ENCODE measurements at places on chromosomes 5 and 9. TPM values are rescaled to one million over a fixed set of nuclear protein-coding genes. Genes with fewer than 3 reads are reported as not detected.

GRCh38 chr9:115202960-115203751 is 85.2 kb upstream of the TNC start:
- H3K27ac ChIP-seq = no peak overlapping the region
- H3K36me3 ChIP-seq = no peaks in the 10 kb centered on the region
- H3K4me3 ChIP-seq = no peak overlapping the region
- no peak for DNase-seq
- no peaks in the 10 kb centered on the region for H3K27me3 ChIP-seq
- H3K4me1 ChIP-seq = no peaks in the 10 kb centered on the region

GRCh38 chr5:144864118-144864517 is 693.4 kb downstream of the KCTD16 start:
- H3K36me3 ChIP-seq = no peaks in the 10 kb centered on the region
- no peak overlapping the region for H3K4me3 ChIP-seq
- H3K4me1 ChIP-seq = no peaks in the 10 kb centered on the region

- H3K27me3 ChIP-seq = no peaks in the 10 kb centered on the region
- no peak overlapping the region for H3K27ac ChIP-seq
- no peak overlapping the region for H3K4me3 ChIP-seq
- no peak for DNase-seq
These were observed 843.8 kb downstream of the DTWD2 start for GRCh38 chr5:118144540-118144939.

DNA sequence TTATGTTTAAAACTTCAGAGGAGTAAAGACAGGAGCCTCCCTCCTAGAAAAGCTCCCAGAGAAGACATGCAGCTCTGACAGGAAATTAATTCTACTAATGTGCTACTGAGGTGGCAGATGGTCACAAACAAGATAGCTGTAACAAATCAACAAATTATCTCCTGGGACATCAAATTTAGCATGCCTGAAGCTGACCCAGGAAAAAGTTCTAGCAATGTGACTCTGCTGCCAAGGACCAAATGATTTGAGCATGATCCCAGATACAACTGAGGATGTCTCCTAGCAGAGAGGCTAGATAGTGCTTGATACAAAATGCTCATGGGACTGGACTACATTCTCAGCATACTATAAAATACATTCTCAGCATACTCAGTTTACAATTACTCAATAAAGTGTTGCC is 413.5 kb upstream of the SMC2 start:
- H3K36me3 ChIP-seq = no peaks in the 10 kb centered on the region
- H3K27me3 ChIP-seq = no peaks in the 10 kb centered on the region
- no peak overlapping the region for H3K4me3 ChIP-seq
- DNase-seq = no peak
- H3K4me1 ChIP-seq = no peaks in the 10 kb centered on the region

- H3K4me3 ChIP-seq = no peak overlapping the region
- no peaks in the 10 kb centered on the region for H3K4me1 ChIP-seq
- H3K27me3 ChIP-seq = no peaks in the 10 kb centered on the region
- no peak overlapping the region for H3K27ac ChIP-seq
- DNase-seq = no peak
These were observed 342.7 kb upstream of the RIOK2 start for GRCh38 chr5:97525780-97526179.

EQTN gene
- not detected for total RNA-seq

- no peaks in the 10 kb centered on the region for H3K27me3 ChIP-seq
- H3K4me3 ChIP-seq = no peak overlapping the region
These were observed 125.4 kb upstream of the SLC30A5 start for GRCh38 chr5:68968429-68968828.

PDE6A gene
- not detected for total RNA-seq

- no peak for DNase-seq
- no peaks in the 10 kb centered on the region for H3K27me3 ChIP-seq
- no peak overlapping the region for H3K27ac ChIP-seq
- peaks cover 14% of the 10 kb centered on the region for H3K4me1 ChIP-seq
- H3K4me3 ChIP-seq = no peak overlapping the region
These were observed 39.2 kb upstream of the RAB3C start for GRCh38 chr5:58543723-58544122.

DNA sequence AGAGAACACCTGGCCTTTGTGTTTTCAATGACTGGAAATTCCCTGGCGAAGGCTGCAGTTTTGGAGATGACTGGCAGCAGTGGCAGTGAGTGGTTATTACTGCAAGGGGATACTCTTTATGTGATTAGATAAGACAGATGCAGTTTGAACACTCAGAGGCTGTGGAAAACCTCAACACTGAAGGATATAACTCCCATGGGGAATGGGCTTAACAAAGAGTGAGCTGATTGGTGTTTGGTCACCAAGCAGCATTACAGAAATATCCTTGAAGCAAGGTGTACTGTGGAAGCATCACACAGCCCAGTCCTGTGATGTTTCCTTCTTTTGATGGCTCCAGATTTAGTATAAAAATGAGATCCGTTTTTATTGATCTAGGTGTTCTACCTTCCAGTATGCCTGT is 490.7 kb upstream of the PTPRD start:
- no peak for DNase-seq
- H3K4me1 ChIP-seq = no peaks in the 10 kb centered on the region
- H3K4me3 ChIP-seq = no peak overlapping the region
- no peak overlapping the region for H3K27ac ChIP-seq
- no peaks in the 10 kb centered on the region for H3K27me3 ChIP-seq

SLC6A18 gene
- total RNA-seq = not detected

DNA sequence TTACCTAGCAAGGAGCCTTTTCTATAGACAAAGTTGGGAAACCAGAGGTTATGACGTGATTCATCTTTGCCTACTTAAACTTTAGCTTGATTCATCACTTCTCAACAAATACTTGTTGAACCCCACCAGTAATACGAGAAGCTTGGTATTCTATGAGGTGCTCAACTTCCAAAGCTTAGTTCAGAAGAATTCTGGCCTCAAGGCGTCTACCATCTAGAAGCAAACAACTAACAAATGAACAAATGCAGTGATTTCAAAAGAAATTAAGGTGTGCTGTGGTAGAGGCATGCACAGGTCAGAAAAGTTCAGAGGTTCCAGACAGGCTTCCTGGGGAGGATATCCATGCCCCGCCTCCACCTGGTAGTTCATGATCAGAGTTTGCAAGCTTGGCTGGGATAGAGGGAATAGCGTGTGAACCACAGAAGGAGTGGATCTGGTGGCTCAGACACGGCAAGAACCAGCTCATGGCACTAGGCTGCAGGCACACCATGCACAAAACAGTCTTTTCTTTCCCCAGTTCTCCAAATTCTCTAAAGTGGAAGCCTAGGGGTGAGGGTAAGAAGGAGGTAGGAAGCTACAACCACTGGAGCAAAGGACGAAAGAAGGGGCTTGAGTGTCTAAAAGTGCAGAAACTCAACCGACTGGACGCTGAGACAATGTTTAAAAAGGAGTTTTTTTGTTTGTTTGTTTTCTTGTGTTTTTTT is 473.0 kb downstream of the RAB3C start:
- no peak overlapping the region for H3K27ac ChIP-seq
- H3K4me3 ChIP-seq = no peak overlapping the region

GABRG2 gene
- total RNA-seq = not detected

DNA sequence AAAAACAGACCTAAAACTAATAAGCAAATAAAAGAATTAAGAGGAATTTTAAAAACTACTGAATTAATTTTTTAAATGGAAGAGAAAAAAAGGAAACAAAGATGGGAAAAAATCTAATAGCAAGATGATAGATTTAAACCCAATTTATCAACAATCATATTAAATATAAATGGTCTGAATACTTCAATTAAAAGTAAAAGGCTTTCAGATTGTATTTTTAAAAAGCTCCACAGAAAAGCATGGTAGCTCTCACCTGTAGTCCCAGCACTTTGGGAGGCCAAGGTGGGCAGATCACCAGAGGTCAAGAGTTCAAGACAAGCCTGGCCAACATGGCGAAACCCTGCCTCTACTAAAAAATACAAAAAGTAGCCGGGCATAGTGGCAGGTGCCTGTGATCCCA is 11.3 kb upstream of the TSLP start:
- no peaks in the 10 kb centered on the region for H3K36me3 ChIP-seq
- H3K4me3 ChIP-seq = no peak overlapping the region
- no peak overlapping the region for H3K27ac ChIP-seq
- no peaks in the 10 kb centered on the region for H3K27me3 ChIP-seq

- DNase-seq = no peak
- H3K4me1 ChIP-seq = no peaks in the 10 kb centered on the region
- H3K4me3 ChIP-seq = no peak overlapping the region
- no peak overlapping the region for H3K27ac ChIP-seq
These were observed 111.7 kb upstream of the CXCL14 start for GRCh38 chr5:135690466-135690865.

GRCh38 chr5:12777342-12777741 is 873.1 kb upstream of the CTNND2 start:
- DNase-seq = no peak
- H3K27ac ChIP-seq = no peak overlapping the region
- H3K27me3 ChIP-seq = no peaks in the 10 kb centered on the region
- no peaks in the 10 kb centered on the region for H3K36me3 ChIP-seq
- no peak overlapping the region for H3K4me3 ChIP-seq
- no peaks in the 10 kb centered on the region for H3K4me1 ChIP-seq

SMIM33 gene
- not detected for total RNA-seq

GRCh38 chr5:172223901-172224873 is 30.2 kb downstream of the EFCAB9 start:
- H3K27me3 ChIP-seq = no peaks in the 10 kb centered on the region
- H3K36me3 ChIP-seq = peaks cover 33% of the 10 kb centered on the region
- H3K27ac ChIP-seq = no peak overlapping the region
- no peak for DNase-seq
- H3K4me1 ChIP-seq = no peaks in the 10 kb centered on the region
- no peak overlapping the region for H3K4me3 ChIP-seq

PCDHGA11 gene
- 3.2 TPM for total RNA-seq

DNA sequence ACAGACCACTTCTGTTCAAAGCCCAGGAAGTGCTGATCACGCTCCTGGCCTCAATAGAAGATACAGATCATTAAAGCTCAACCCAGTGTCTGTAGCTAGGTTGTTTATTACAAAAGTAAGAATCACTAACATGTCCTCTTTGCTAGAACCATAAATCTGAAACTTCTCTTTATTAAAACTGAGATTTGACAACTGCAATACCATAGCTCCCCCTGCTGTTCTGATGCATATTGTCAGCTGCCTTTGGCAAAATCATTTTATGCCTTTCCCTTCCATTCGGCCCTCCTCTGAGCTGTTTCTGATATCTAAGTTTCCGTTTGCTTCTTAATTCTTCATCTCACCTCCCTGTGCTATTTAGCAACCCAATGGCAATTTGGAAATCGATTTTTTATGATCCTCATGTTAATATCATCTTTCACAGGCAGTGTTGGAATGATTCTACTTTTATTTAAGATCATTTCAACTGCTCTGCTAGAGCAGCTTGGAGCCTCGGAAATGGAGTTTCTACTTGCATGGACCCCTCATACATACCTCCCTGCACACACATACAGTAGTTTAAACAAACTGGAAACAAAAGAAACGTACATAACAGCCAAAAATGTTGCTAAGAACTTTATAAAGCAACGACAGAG is 998.8 kb downstream of the MAT2B start:
- H3K27me3 ChIP-seq = no peaks in the 10 kb centered on the region
- no peak for DNase-seq
- no peak overlapping the region for H3K27ac ChIP-seq
- no peaks in the 10 kb centered on the region for H3K36me3 ChIP-seq
- no peaks in the 10 kb centered on the region for H3K4me1 ChIP-seq

PCDHB15 gene
- total RNA-seq = 2.8 TPM

- H3K4me1 ChIP-seq = no peaks in the 10 kb centered on the region
- no peaks in the 10 kb centered on the region for H3K27me3 ChIP-seq
- no peaks in the 10 kb centered on the region for H3K36me3 ChIP-seq
- no peak for DNase-seq
These were observed 9.4 kb upstream of the CNOT6 start for GRCh38 chr5:180484813-180485212.

DNA sequence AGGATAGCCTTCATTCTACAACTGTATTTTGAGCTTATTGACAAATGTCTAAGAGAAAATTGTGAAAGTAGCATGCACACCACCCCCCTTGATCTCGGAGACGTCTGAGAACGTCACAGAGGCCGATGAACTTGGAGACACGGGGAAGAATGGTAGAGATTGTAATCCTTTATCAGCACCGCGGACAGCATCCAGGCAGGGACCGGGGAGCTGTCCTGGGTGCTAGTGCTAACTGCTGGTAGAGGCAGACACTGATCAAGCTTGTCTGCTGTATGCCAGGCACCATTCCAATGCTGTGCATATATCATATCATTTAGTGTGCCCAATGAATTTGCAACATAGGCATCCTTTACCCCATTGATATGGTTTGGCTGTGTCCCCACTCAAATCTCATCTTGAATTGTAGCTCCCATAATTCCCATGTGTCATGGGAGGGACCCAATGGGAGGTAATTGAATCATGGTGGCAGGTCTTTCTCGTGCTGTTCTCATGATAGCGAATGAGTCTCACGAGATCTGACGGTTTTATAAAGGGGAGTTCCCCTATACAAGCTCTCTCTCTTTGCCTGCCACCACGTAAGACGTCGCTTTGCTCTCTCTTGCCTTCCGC is 98.8 kb downstream of the LHX2 start:
- H3K4me3 ChIP-seq = no peak overlapping the region
- H3K36me3 ChIP-seq = no peaks in the 10 kb centered on the region
- no peak overlapping the region for H3K27ac ChIP-seq
- no peak for DNase-seq

GRCh38 chr9:73206851-73207250 is 55.2 kb downstream of the ANXA1 start:
- H3K4me3 ChIP-seq = no peak overlapping the region
- no peak for DNase-seq
- no peaks in the 10 kb centered on the region for H3K36me3 ChIP-seq
- H3K27me3 ChIP-seq = no peaks in the 10 kb centered on the region

DMRTA1 gene
- total RNA-seq = 1.7 TPM

OR13C2 gene
- not detected for total RNA-seq

GRCh38 chr9:109488791-109489492 is 9.2 kb downstream of the PTPN3 start:
- H3K4me1 ChIP-seq = no peaks in the 10 kb centered on the region
- H3K36me3 ChIP-seq = no peaks in the 10 kb centered on the region
- no peak overlapping the region for H3K27ac ChIP-seq
- no peaks in the 10 kb centered on the region for H3K27me3 ChIP-seq
- DNase-seq = no peak
- no peak overlapping the region for H3K4me3 ChIP-seq

DNA sequence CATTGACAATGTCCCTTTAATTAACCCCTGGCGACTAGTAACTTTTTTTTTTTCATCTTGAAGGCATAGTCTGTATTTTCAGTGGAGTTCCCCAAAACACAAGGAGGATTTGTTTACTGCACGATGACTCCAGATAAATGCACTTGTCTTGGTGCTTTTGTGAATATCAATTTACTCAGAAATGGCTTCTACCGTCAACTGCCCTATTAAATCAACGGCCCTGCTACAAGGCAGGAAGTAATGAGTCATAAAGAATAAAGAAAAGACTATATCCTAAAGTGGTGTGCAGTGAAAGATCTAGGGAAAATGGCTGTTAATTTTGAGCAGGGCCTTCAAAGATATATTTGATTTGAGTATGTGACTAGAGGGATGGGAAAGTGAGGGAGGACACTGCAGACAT is 388.3 kb upstream of the CHD1 start:
- DNase-seq = no peak
- H3K36me3 ChIP-seq = no peaks in the 10 kb centered on the region
- H3K4me3 ChIP-seq = no peak overlapping the region
- H3K4me1 ChIP-seq = no peaks in the 10 kb centered on the region

GRCh38 chr5:165881259-165881658 is 2375.8 kb downstream of the MAT2B start:
- no peak for DNase-seq
- H3K27ac ChIP-seq = no peak overlapping the region
- H3K4me1 ChIP-seq = no peaks in the 10 kb centered on the region
- no peaks in the 10 kb centered on the region for H3K27me3 ChIP-seq

GRCh38 chr5:144457160-144457559 is 286.5 kb downstream of the KCTD16 start:
- H3K36me3 ChIP-seq = no peaks in the 10 kb centered on the region
- no peaks in the 10 kb centered on the region for H3K4me1 ChIP-seq
- no peak overlapping the region for H3K4me3 ChIP-seq
- no peak overlapping the region for H3K27ac ChIP-seq
